ENCODE measurements at places on chromosomes 1 and 21.
A peak's percentile ranks its signal among the peaks of the same experiment; 100 is the strongest.

DNA sequence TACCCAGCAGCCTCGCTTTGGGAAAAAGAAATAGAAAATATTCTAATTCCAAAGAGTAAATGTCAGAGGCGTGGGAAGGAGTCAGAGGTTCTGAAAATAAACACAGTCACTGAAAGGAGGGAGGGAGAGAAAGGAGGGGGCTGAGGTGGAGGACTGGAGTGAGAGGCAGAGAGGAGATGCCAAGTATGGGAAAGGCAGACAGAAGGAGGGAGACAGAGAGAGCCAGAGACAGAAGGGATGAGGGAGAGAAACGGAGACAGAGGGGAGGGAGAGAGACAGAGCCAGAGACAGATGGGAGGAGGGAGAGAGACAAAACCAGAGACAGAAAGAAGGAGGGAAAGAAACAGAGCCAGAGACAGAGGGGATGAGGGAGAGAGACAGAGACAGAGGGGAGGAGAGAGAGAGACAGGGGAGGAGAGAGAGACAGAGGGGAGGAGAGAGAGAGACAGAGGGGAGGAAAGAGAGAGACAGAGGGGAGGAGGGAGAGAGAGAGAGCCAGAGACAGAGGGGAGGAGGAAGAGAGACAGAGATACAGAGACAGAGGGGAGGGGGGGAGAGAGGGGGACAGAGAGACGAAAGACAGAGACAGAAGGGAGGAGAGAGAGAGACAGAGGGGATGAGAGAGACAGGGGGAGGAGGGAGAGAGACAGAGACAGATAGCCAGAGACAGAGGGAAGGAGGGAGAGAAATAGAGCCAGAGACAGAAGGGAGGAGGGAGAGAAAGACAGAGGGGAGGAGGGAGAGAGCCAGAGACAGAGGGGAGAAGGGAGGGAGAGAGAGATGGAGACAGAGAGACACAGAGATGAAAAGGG, 525.5 kb downstream of the MATN1 start:
- no peak for DNase-seq

DNA sequence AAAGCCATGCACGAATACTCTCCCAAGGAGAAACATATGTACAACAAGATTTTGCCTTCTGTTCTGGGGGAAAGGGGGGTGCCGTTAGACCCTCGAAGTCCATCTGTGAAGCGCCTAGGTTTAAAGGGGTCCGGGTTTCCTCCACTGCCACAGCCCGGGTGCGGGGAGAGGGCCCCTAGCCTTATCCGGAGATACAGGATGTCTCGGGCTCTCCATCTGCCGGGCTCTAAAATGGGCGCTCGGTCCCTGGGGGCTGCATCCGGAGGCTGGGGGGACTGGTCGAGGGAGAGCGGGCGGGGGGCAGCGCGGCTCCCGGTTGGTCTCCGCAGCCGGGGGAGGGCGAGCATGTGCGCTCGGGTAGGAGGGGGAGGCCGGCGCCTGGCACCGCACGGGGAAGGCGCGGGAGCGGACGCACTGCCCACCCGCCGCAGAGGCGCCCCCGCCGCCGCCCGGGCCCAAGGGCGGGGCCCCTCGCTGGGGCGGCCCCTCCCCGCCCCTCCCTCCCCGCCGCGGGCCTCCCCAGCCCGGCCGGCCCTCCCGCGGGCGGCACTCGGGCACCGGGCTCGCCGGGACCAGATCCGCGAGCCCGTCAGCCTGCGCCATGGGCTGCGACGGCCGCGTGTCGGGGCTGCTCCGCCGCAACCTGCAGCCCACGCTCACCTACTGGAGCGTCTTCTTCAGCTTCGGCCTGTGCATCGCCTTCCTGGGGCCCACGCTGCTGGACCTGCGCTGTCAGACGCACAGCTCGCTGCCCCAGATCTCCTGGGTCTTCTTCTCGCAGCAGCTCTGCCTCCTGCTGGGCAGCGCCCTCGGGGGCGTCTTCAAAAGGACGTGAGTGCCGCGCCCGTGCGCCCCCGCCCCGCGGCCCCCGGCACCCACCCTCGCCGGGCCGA, 63.1 kb downstream of the ELK4 start:
- DNase-seq = peak; percentile 83

- no peak for DNase-seq
Measured at GRCh38 chr1:108551137-108551862, 8.6 kb upstream of the EEIG2 start.

DNA sequence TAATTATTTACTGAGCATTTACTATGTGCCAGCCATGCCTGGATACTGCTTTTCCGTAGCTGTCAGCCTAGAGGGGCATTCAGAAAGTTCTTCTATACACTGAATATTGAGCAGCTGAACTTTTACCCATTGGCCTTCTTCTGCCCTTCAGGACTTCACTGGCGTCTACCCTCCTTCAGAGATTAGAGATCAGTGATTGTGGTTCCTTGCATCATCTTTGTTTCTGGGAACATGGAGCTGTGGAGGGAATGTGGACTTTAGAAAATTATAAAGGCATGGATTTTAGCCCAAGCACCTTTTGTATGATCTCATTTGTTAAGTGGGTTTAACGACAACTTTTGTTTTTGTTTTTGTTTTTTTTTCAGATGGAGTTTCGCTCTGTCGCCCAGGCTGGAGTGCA, 58.7 kb upstream of the POU3F1 start:
- no peak for DNase-seq

GRCh38 chr1:24465099-24465498, 37.5 kb upstream of the RCAN3 start:
- no peak for DNase-seq

GRCh38 chr1:234069760-234070159, 165.3 kb downstream of the SLC35F3 start:
- no peak for DNase-seq

GRCh38 chr1:7120863-7121621, 335.8 kb downstream of the CAMTA1 start:
- DNase-seq = no peak

DNA sequence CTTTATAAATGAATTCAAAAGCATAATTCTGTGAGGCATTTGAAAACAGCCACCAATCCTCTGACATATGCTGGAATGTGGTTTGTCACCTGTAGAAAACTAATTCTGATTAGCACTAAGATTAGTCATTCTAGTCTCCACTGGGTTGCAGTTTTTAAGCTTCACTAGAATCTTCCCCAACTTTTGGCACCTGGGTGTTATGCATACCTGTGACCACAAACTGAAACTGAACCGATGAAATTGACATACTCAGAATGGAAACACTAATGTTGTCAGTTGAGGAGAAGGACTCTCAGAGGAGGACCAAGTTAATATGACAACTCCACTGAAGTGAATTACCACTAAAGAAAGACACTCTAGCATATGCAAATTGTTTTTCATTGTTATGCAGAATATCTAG, 285.8 kb upstream of the NEGR1 start:
- DNase-seq = no peak

DNA sequence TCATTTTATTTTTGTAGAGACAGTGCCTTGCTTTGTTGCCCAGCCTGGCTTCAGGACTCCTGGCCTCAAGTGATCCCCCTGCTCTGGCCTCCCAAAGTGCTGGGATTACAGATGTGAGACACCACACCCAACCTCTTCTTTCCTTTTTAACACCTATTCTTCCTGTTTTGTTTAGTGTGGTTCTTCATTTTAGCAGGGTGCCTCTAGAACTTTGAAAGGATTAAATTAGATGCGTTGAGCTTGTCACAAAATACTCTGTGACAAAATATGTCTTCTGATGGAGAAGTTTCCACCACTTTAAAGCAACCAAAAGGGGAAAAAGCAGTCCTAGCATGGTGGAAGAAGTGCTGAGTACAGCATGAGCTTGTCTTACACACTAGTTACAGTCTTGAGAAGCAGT, 42.0 kb downstream of the CDC14A start:
- no peak for DNase-seq

DNA sequence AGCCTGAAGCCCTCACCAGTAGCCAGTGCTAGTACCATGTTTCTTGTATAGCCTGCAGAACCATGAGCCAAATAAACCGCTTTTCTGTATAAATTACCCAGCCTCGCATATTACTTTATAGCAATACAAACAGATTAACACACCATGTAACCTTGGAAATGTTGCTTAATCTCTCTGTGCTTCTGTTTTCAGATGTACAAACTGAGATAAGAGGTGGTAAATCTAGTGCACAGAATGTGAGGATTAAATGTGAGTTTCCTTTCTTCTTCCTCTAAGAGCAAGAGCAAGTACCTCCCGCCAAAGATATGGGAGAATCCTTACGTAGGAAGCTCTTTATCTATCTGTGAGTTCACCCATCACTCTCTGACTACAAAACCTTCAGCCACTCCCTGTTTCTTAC, 128.4 kb downstream of the HIVEP3 start:
- DNase-seq = no peak

GRCh38 chr1:222833356-222833876, 18.6 kb downstream of the DISP1 start:
- no peak for DNase-seq

DNA sequence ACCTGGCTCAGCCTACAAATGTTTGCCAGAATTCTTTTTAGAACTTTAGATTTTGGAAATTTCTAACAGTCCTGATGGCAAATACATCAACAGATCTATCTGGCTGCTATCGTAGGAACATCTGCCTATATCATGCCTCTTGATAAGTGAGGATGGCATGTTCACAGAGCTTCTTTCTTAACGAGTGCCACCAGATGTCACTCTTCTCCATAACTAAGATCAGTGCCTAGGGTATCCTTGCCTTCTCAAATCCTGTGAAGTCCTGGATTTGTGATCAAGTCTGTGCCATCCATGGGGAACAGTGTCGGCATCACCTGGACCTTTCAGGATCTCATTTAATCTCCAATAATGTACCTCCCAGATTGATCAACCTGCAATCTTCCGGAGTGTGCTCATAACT, 36.5 kb upstream of the CD5L start:
- peak; percentile 49 for DNase-seq

GRCh38 chr1:202329891-202330290, 11.8 kb downstream of the UBE2T start:
- DNase-seq = no peak

DNA sequence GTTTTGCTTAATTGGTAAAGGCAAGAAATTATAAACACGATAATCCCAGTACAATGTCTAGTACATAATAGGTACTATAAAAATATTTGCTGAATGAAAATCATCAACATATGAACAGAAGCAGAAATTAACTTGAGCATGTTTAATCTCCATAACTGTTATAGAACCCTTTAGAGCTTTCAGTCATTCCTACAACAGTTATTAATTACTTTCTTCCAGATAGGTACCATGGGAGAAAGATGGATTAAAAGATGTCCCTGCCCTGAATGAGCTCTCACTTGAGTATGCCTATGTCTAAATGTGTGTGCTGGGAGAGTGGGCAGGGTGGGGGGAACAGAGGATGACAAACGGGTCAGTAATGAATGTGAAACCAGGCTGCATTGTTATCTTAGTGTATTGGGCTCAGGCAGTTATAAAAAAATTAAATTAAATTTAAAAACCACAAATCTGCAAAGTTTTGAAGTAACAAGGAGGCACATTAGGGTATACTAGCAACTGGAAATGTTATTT, 2.4 kb downstream of the EPS15 start:
- DNase-seq = no peak

- no peak for DNase-seq
Measured at GRCh38 chr21:15774590-15774989, 44.8 kb downstream of the USP25 start.

- no peak for DNase-seq
Measured at GRCh38 chr1:21165646-21166045, 11.1 kb downstream of the EIF4G3 start.

DNA sequence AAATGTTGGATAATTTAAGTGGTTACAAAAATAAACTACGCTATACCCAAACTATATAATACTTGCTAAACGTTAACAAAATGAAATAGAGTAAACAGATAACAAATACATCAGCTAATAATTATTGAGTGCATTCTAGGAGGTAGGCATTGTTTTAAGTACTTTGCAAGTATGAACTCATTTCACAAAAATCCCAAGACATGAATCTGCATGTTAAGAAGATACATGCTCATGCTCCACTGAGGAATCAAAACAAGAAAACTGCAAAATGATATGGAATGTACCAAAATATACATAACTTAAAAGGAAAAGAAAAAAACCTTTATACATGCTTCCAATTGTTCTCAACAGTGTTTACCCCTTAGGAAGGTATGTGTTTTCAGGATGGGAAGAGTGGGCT, 2.5 kb downstream of the FRRS1 start:
- DNase-seq = no peak

DNA sequence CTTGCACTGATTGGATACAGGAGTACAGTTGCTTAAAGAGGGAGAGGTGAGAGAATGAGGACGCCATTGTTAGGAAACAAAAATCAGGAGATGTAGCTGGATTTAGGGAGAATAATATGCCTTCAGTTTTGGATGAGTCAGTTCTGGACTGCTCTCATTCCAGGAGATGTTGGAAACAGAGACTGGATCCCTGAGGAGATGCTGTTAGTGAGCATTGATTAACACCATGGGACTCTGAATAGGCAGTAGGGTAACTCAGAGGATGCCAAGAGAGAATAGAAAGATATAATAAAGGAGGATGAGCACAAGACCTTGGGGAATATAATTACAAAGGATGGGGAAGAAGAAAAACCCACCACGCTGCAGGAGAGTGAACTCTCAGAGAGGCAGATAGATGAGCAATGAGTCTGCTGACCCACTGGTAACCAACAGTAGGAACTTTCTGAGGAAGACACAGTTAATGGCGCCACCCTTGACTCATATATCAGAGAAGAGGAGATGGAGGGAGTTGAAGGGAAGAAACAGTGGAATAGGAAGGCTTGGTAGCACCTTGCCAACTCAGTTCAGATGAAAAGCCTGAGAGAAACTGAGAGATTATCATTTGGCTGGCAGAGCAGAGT, 10.5 kb downstream of the KCNJ15 start:
- DNase-seq = no peak
